Stimulated activated CD8-positive, alpha-beta memory T cell treated with anti-CD3 and anti-CD28 coated beads, Interleukin-2, amount 100 ng/mL, for 48 hours (primary cell): ENCODE measurements at places on chromosomes 5 and 9.

- DNase-seq = no peak
Measured at GRCh38 chr5:170451747-170452365, 52.0 kb upstream of the KCNIP1 start.

GRCh38 chr9:87116492-87116891, 169.2 kb upstream of the GAS1 start:
- no peak for DNase-seq

DNA sequence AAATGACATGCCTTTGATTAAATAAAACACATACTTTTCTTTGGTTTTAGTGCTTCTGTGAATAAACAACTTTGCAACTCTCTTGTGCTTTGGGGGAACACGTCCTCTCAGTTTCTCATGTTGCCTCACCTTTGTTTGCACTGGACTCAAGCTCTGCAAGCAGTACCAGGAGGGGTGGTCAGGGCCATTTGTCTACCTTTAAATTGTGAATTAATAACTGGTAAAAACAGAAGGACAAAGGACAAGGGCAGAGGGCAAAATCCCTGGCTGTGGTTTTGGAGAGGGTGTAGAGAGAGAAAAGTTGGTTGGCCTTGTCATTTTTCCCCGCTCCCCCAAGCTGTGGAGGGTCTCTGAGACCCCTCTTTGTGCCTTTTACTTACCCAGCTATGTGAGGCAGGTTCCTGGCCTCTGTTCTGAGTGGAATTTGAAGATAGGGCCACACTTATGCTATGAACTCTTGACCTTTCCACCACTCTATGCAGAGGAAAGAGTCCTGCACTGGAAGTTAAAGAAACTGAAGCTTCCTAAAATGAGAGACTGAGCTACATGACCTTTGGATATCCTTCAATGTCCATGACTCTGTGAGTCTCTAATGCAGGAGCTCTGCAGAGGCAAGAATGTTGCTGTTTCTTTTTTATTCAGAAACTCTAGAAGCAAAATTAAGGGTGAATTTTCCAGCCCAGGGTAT, 55.1 kb upstream of the MOCS2 start:
- DNase-seq = no peak

DNA sequence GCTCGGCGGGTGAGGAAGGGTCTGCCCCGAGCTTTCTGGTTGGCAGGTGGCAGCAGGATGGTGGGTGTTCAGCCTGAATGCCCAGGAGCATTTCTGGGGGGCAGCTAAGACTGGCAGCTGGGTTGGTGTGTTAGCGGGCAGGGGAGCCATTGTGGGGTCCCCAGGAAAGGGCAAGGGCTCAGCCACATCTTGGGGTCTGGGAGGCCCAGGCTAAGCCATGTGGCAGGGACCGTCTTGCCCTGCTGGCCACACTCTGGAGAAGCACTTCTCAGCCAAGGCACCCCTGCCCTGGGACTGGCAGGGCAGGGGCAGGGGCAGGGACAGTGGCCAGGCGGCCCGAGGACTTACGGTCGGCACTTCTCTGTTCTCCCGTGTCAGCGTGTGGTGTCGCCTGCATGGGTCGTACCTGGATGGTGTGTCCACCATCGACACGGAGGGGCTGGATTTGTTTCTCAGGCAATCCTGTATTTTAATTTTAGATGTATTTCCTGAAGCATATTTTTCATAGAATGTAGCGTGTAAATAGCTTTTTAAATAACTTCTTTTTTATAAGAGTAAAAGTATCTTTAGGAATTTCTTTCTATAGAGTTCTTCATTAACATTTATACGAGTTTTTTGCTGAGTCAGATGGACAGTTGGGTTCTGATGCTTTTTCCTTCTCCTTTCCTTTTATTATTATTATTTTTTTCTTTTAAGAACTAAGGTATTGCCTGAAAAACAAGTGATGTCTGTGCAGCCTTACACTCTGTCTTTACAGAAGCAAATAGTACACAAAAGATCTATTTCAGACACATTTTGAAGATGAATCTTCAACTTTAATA, 102.0 kb downstream of the PHF2 start:
- no peak for DNase-seq

GRCh38 chr5:61051267-61051666, 106.3 kb downstream of the NDUFAF2 start:
- DNase-seq = no peak

GRCh38 chr9:32136700-32137339, 247.6 kb upstream of the ACO1 start:
- no peak for DNase-seq

DNA sequence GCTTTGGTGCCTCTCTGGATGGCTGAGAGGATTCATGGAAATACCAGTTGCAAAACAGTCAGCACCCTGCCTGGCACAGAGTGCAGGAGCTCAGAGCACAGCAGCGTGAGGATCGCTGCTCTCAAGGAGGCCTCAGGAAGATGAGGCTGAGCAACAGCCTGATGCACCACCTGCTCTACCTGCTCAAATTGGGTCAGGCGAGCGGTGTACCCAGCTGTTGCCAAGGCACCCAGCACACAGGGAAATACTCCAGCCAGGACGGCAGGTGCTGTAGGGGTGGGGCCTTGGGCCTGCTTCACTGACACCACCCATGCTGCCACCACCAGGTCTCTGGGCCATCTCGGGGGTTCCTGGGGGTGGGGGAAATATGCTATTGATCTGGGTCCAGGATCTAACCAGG, 4.3 kb downstream of the EEIG1 start:
- no peak for DNase-seq

GRCh38 chr5:8429778-8430758, 561.1 kb downstream of the MTRR start:
- DNase-seq = no peak

DNA sequence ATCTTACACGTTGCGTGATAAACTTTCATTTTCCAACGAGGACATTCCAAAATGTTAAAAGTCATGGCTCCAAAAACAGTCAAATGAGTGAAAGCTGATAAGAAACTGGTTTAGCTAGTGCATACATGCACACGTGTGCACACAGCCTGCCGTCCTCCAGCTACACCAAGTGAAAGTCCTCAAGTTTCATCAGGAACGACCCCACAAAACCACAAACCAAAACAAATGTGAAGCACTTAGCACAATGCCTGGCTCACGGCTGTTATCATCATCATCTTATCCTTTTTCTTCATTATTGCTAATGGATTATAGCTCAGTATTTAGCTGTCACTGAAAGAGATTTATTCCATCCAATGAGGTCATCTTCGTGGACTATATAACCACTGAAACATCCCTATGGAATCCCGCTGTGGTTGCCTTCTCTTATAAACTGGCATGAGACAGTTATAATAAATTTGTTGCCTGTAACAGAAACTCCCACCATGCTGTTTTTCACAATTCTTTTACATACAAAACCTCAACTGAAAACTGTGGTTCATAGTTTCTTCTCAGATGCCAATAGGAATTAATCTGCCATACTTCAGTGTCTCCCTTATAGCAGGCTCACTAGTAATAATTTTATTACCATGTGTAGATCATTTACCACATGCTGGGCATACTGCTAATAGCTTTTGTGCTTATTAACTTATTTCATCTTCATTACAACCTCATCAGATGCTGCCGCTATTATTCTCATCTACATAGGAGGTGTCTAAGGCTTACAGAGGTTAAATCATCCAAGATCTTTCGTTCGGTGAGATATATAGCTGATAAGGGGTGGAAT, 56.1 kb downstream of the SAXO1 start:
- no peak for DNase-seq

- DNase-seq = no peak
Measured at GRCh38 chr5:67181648-67182221, 14.9 kb downstream of the CD180 start.

DNA sequence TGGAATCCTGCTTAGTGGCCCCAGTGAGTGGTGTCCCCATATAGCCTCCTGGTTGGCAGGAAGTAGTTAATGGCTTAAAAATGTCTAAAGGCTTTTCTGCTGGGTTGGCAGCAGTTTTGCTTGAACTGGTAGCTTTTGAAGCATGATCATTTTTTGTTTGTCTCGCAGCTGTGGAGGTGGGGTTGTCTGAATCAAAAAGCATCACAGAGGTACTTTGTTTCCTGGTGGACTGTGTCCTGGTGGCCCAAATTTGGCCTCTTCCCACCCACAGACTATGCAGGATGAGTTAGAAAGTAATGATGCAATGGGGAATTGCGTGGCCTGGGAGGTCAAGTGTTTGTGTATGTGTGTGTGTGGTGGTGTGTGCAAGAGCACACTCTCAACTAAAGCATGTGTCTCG, 322.7 kb downstream of the ARHGEF28 start:
- no peak for DNase-seq

- no peak for DNase-seq
Measured at GRCh38 chr9:132424857-132425674, 15.1 kb downstream of the CFAP77 start.

DNA sequence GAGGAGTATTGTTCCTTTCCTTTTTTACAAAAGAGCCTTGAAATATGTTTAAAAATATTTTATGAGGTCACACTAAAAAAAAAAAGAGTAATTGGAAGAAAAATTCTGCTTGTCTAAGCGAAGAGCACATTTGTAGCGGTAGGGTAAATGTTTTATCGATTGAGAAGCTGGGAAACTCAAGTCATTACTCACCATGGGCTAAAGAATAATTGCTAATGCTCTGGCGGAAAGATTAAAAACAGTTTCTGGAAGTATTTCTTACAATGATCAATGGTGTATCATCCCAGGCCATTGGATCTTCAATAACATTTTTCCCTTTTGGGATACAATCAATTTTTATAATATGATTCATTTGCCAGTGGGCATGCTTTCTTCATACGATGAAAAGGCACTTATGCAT, 450.0 kb downstream of the RASEF start:
- no peak for DNase-seq

- DNase-seq = no peak
Measured at GRCh38 chr5:96962540-96962991, 26.7 kb downstream of the LNPEP start.

DNA sequence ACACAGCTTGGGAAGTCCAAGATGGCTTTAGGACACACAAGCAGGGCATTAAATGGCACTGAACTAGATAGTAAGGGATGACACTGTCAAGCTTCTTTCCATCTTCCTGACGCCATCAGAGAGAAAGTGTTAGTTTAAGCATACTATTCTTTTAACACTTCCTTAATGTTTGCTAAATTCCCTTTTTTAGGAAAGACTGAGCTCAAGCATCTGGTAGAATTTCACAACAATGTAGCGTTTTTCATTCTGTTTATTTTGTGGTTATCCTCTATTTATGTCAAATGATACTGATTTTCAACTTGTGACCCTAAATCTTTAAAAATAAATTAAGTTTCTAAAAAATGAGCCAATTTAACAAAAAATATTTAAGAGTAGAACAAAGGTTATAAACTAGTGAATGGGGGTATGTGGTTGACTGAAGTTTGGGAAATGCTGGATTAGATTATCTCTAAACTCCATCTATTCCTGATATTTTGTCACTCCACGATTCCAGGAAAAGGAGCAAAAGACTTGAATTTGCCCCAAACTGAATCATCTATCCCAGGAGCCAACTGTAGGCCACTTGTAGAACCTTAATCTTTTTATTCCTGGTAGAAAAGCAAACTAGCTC, 147.4 kb upstream of the KLF9 start:
- DNase-seq = no peak

DNA sequence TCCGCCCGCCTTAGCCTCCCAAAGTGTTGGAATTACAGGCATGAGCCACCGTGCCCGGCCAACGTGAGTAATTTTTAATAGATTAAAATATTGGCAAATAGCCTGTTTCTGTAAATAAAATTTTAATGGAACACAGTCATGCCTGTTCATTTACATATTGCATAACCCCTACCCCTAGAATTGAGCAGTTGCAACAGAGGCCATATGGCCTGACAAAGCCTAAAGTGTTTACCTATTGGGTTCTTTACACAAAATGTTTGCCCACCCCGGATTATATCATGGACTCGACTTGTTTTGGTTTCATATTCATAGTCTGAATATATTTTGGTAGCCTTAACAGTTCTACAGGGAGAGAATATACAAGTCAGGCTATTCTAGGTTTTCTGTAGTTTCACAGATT, 5.3 kb downstream of the NSA2 start:
- no peak for DNase-seq

GRCh38 chr5:151234476-151235238, 10.8 kb upstream of the CCDC69 start:
- DNase-seq = no peak

DNA sequence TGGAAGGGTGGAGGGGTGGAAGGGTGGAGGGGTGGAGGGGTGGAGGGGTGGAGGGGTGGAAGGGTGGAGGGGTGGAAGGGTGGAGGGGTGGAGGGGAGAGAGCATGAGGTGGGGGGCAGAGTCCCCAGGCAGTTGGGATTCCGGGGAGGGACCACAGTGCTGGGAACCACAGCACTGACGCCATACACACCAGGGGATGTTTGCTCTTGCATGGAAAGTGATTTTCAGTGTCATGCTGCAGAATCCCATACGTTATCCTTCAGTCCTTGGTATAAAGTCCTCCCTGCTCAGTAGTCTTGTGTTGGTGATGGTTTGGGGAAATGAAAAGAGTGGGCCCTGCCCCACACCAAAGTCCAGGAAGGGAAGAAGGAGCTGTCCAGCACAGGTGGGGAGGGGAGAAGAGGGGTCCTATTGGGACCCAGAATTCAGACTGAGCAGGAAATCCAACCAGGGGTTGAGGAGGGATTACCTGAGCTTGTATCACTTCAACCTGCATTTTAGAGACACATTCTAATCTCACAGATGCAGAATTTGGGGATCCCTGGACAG, 5.5 kb upstream of the FIBCD1 start:
- no peak for DNase-seq

DNA sequence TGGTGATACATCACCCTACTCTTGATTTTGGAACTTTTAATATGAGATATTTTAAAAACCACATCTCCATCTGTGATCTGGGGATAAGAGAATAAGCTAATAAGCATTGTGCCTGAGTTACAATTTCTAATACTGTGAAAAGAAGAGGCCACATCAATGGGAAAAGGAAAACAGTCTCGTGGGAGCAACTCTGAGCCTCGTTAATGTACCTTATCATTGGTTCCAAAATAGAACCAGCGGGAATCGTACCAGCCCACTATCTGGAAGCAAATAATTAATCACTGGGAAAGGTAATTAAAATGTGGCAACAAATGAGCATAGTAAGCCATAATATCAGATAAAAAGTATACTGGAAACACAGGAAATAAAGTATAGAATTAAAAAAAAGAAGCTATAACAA, 28.0 kb upstream of the CEP78 start:
- DNase-seq = no peak

DNA sequence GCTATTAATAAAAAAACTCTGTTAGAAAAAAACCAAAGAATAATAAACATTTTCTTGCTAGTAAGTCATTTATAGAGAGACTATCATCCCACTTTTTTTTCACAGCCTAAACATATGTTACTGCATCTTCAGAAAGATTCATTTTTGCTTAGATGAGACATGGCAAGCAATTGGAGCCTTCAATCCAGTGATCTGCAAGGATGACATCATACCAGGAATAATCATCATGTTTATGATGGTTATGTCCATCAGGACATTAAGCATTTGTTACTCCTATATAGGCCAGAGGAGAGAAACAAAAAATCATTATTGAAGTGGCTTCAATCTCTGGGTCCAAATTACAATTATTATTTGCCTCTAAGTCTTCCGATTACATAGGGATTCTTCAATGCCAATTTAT, 626.3 kb upstream of the CCNG1 start:
- no peak for DNase-seq
